ENCODE measurements at places on chromosomes 6 and 20. TPM values are rescaled to one million over a fixed set of nuclear protein-coding genes. Genes with fewer than 3 reads are reported as not detected.

DNA sequence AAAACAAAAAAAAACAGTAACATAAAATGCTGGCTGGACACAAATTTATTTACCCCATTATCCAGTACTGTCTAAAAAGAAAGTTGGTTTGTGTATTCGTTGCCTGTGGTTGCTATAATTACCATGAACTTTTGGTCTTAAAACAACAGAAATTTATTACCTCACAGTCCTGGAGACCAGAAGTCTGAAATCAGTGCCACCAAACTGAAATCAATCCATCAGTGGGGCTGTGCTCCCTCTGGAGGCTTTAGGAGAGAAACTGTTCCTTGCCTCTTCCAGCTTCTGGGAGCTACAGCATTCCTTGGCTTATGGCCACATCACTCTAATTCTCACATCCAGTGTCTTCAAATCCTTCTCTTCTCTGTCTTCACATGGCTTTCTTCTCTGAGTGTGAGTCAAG, 79.4 kb downstream of the SNX5 start:
- no peak for DNase-seq

Gene ZBTB9
- total RNA-seq, result 5.4 TPM

DNA sequence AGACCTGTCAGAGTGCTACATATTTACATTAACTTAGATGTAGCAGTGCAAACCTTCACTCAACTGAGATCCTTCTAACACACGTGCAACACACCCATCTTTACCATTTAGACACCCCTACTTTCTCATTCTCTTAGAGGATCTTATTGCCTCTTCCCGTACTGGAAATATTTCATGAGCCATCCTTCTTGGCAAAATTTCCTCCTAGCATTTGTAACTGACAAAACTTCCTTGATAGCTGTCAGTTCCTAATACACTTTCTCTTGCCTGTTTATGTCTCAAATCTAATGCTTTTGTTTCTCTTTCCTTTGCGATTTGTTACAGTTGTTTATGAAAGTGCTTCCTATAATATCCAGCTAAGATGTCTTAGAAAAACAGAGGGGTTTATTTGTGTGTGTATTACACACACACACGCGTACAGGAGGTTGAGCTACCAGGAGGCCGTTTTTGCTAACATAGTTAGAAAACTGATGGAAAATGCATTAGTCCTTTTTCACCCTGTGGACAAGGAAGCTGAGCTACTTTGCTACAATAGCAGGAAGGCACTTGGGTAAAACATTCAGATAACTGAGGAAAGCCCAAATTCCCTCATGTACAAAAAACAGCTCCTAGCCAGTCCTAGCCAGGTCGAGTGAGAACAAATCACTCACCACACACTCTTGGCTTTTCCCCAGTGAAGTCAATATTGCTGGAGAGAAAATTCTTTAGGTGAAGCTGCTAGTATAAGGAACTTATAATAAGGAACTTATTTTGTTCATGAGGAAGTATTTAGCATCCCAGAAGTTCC, 153.6 kb downstream of the NFATC2 start:
- no peak for DNase-seq

- DNase-seq, result no peak
Observed at GRCh38 chr6:159035891-159036290, 8.9 kb downstream of the TAGAP start.

DNA sequence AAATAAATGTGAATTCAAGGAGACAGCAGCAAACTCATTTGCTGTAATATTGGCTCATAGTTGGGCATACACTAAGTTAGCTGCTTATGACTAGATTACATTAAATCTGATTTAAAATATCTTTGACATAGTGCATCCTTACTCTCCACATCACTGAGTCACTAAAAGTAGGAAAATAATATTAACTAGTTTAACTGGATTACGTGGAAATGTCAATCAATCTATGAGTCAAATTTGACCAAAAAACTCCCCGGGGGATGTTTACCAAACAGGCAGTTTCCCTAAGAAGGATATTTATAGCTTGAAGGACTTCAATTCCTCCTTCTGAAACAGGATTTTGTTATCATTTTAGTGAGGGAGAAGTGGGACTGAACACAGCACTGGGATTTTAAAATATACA, 366.5 kb downstream of the ESR1 start:
- no peak for DNase-seq

DNA sequence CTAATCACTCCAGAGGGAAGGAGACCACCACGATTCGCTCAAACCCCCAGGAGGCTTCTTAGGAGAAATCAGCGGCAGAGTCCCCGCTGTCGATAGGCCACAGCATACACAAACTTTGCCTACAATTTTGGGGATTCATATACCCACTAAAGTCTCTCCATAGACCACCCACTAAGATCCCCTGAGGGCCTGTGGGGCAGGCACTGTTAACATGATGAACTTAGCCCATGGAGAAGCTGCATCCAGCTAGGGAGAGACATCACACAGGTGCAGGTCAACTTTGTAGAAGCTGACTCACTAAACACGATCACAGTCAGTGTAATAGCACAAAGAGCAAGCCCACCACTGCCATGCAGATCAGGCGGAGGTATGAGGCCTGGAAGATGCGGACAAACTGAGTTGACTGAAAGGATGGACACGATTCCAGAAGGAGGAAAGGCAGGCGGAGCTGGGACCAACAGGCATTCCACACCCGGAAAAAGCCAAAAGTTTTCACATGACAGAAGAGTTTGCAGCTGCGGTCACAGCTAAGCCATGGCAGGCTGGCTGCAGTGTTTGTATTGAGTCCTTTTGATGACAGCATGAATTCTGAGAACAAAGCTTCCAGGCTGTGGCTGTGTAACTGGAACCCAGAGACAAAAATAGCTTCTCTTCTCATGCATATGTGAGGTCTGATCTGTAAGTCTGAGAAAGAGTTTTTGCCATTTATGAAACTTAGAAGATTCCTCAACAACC, 75.7 kb upstream of the QKI start:
- peak; percentile 56 for DNase-seq

Gene MYH7B
- not detected for total RNA-seq

DNA sequence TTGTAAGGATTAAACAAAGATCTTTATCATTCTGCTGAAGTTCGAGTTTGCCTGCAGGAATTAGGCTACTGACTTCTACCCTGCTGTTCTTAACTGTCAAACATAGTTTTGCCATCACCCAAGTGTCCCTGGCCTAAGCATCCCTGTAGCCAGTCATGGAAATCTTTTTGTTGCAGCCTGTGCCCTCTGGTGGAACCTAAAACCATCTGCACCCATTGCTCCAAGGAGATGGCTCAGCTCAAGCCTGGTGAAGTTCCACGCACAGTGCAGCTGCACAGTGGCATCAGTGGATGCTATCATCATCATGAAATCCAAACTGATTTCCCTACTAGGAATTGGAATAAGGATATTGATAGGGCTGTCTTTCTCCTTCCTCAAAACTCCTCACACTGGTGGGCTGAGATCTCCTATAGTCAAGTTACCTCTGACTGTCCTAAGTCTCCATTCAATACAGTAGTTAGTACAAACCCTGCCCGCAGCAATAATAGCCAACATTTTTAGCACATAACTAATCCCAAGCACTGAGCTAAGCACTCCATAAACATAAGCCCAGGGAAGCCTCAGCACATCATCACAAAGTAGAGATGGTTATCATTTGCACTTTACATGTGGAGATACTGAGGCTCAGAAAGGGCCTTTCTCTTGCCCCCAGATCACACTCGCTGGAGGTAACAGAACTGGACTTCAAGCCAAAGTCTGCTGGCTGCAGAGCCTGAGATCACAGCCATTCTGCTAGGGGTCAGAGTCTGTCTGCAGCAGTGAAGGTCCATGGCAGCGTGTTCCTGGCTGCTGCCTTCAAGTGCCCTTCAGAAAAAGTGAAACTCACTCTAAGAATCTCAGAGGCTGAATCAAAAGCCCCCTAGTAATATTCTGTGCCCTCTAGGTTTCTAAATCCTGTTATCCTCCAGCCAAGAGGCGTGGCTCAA, 77.2 kb upstream of the MC3R start:
- no peak for DNase-seq

GRCh38 chr20:36950414-36951197, 902 bp downstream of the SAMHD1 start:
- peak; percentile 22 for DNase-seq

- peak; percentile 77 for DNase-seq
Observed at GRCh38 chr6:139540276-139540675, 165.8 kb upstream of the CITED2 start.

DNA sequence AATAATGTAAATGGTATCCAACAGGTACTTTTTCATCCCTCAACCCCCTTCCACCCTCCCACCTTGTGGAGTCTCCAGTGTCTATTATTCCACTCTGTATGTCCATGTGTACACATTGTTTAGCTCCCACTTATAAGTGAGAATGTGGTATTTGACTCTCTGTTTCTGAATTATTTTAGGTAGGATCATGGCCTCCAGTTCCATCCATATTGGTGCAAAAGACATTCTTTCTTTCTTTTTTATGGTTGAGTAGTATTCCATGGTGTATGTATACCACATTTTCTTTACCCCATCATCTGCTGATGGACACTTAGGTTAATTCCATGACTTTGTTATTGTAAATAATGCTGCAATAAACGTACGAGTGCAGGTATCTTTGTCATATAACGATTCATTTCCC, 58.2 kb upstream of the PRND start:
- DNase-seq, result no peak

DNA sequence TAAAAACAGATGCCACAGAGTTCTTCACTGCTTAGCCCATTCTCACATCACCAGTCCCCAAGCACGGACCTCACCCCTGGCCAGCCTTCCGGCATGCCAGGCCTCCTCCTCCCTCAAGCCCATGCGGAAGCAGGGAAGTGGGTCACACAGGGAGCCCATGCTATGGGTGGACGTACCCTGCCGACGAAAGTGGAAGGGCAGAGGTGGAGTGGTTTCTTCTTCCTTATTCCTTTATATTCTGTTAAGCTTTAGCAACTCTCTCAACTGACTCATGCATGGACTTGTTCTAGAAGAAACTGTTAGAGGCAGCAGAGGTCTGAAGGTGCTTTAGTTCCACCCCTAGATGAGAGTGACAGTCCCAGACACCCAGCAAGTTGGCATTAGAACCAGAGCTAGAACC, 118.6 kb downstream of the LY86 start:
- DNase-seq, result no peak

Gene SDCBP2
- 0.54 TPM for total RNA-seq

DNA sequence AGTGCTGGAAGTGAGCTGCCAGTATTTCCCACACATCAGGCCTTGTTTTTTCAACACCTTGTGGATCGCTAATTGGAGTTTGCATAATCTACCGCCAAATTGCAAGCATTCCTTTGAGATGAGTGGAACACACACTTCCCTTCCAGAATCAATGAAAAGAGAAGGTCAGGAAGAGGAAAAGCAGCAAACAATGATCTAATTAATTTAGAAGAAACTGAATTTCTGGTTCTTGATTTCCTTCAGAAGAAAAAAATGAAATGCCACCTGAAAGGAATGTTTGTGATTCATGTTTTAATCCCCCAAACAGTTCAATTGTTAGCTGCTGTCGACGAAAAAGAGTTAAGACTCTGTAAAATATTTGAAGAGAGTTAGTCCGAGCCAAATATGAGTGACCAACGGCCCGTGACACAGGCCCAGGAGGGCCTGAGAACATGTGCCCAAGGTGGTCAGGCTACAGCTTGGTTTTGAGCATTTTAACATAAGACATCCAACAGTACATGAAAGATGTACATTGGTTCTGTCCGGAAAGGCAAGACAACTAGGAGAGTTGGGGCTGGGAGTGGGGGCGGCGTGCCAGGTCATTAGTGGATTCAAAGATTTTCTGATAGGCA, 182.3 kb downstream of the MTFR2 start:
- peak; percentile 39 for DNase-seq

- no peak for DNase-seq
Observed at GRCh38 chr6:43086022-43086658, 10.0 kb downstream of the PTK7 start.

Gene NOX3
- not detected for total RNA-seq

- no peak for DNase-seq
Observed at GRCh38 chr6:163165155-163165910, 249.2 kb upstream of the QKI start.

Gene DDO
- total RNA-seq, result 0.18 TPM

Gene CLDN20
- total RNA-seq, result not detected

DNA sequence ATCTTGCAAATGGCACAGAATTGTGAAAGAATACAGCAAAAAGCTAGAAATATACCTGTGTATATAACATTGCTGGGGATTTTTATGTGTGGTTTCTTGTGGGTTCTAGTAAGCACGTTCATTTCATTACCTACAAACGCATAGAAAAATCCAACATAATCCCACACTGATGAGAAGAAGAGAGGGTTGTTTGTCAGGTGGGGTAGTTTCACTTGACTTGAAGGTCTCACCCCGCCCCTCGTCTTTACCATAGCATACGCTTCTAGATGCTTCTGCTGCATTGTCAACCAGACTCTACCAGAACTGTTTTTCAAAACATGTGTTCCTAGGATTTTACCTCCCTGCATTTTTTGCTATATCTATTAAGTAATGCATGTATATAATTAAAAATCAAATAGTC, 284.1 kb upstream of the TAB2 start:
- DNase-seq, result no peak

Gene HSPA12B
- not detected for total RNA-seq

- DNase-seq, result peak; percentile 46
Observed at GRCh38 chr6:41021832-41022231, 17.2 kb downstream of the UNC5CL start.

DNA sequence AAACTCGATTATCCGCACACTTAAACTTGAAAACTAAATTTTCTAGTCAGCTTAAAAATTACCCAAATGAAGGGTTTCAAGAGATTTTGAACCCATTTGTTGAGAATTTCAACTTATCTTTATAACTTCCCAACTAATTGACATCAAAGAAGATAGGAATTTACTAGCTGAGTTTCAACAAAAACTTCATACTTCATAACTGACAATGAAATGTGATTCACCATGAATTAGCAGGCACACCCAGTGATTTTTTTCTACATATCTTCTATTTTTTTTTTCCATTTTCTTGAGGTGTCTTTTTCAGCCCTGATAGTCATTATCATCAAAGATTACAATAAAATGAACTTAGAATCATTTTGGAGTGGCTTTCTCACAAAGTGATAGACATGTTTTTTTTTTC, 26.7 kb downstream of the TNFAIP3 start:
- DNase-seq, result no peak

Gene CST5
- total RNA-seq, result not detected

- DNase-seq, result peak; percentile 16
Observed at GRCh38 chr20:57399587-57400155, 8.5 kb downstream of the RBM38 start.

Gene ANGPT4
- not detected for total RNA-seq

Gene SOBP
- total RNA-seq, result 1.1 TPM

All from IMR-90 (cell line).